ENCODE measurements at places on chromosomes 12 and 14. TPM values are rescaled to one million over a fixed set of nuclear protein-coding genes. Genes with fewer than 3 reads are reported as not detected.

The SCYL2 gene
- 41.2 TPM for total RNA-seq

The FOXG1 gene
- not detected for total RNA-seq

- H3K27ac ChIP-seq, result no peak overlapping the region
- H3K4me1 ChIP-seq, result no peaks in the 10 kb centered on the region
- H3K36me3 ChIP-seq, result no peaks in the 10 kb centered on the region
- H3K27me3 ChIP-seq, result no peaks in the 10 kb centered on the region
Observed at GRCh38 chr14:23153851-23154796, 29.3 kb downstream of the SLC7A8 start.

- no peak overlapping the region for H3K4me3 ChIP-seq
- DNase-seq, result no peak
- no peaks in the 10 kb centered on the region for H3K27me3 ChIP-seq
- no peaks in the 10 kb centered on the region for H3K4me1 ChIP-seq
- no peak overlapping the region for H3K27ac ChIP-seq
- no peaks in the 10 kb centered on the region for H3K36me3 ChIP-seq
Observed at GRCh38 chr12:76711241-76711640, 52.7 kb upstream of the ZDHHC17 start.

GRCh38 chr14:86782092-86782580, 1210.8 kb downstream of the GALC start:
- DNase-seq, result no peak
- no peaks in the 10 kb centered on the region for H3K4me1 ChIP-seq
- H3K27me3 ChIP-seq, result no peaks in the 10 kb centered on the region
- H3K4me3 ChIP-seq, result no peak overlapping the region
- no peaks in the 10 kb centered on the region for H3K36me3 ChIP-seq
- H3K27ac ChIP-seq, result no peak overlapping the region
